ENCODE measurements at places on chromosomes 5 and 9. TPM values are rescaled to one million over a fixed set of nuclear protein-coding genes. Genes with fewer than 3 reads are reported as not detected.

GRCh38 chr5:96901841-96902240, 25.5 kb downstream of the ERAP2 start:
- H3K27ac ChIP-seq: no peak overlapping the region
- no peaks in the 10 kb centered on the region for H3K27me3 ChIP-seq
- H3K4me1 ChIP-seq: peaks cover 23% of the 10 kb centered on the region
- no peak for DNase-seq
- H3K4me3 ChIP-seq: no peak overlapping the region

DNA sequence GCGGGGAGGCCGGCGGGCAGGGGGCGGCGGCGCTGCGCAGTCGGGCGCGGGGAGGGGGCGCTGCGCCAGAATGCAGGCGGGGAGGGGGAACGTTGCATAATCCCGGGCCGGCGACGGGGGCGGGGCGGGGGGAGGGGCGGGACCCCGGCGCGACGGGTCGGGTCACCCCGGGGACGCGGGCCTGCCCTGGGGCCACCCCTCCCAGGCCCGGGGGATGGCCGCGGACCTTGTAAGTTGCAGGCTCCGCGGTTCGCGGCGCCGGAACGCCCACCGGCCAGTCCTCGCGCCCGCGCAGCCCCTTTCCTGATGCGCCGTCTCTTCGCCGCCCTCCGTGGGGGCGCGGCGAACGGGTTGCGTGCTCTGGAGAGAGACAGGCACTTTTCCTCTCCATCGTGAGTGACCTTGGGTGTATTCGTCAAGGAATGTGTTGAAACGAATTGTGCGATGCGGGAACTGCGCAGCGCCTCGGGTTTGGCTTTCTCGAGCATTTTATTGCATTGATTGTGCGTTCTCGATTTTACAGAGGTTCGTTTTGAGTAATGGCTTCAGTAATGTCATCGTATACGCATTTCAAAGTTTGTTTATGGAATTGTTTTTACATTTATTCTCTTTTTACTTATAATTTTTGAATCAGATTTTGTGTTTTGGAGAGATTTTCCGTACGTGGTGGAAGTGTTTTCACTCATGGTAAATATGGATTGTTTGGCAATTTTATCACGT, 802 bp downstream of the SPIN1 start:
- peak overlapping the region; percentile 91 for H3K4me3 ChIP-seq
- DNase-seq: peak; percentile 69
- peaks cover 28% of the 10 kb centered on the region for H3K4me1 ChIP-seq
- peaks cover 5% of the 10 kb centered on the region for H3K36me3 ChIP-seq
- peak overlapping the region; percentile 97 for H3K27ac ChIP-seq

DNA sequence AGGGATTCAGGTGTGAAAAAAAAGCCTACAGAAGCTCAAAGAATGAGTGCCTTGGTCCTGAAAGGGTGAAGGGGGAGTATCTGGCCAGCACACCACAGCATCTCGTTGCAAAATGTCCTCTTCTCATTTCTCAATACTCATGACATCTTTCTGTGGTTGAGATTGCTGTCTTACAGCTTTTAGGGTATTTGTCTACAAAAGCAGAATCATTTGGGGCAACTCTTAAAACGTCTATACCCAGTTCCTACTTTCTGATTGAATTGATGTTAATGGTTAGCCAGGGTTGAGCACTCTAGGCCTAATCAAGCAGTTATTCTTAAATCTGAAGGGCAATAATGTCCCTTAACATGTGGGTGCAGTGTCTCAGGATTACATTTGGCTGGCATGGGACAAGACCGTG, 21.2 kb upstream of the PCSK5 start:
- H3K4me1 ChIP-seq: peaks cover 3% of the 10 kb centered on the region
- no peaks in the 10 kb centered on the region for H3K36me3 ChIP-seq
- DNase-seq: no peak
- H3K27ac ChIP-seq: no peak overlapping the region
- H3K27me3 ChIP-seq: peaks cover 2% of the 10 kb centered on the region

PTPN3 gene
- 0.52 TPM for total RNA-seq

NR2F1 gene
- not detected for total RNA-seq

FOXD1 gene
- total RNA-seq: 0.46 TPM

Measured in activated CD4-positive, alpha-beta memory T cell treated with anti-CD3 and anti-CD28 coated beads for 36 hours (primary cell).